ENCODE measurements at places on chromosomes 12 and 14. TPM values are rescaled to one million over a fixed set of nuclear protein-coding genes. Genes with fewer than 3 reads are reported as not detected.

- no peak for DNase-seq
These were observed 7.9 kb upstream of the KRT2 start for GRCh38 chr12:52659951-52660350.

DNA sequence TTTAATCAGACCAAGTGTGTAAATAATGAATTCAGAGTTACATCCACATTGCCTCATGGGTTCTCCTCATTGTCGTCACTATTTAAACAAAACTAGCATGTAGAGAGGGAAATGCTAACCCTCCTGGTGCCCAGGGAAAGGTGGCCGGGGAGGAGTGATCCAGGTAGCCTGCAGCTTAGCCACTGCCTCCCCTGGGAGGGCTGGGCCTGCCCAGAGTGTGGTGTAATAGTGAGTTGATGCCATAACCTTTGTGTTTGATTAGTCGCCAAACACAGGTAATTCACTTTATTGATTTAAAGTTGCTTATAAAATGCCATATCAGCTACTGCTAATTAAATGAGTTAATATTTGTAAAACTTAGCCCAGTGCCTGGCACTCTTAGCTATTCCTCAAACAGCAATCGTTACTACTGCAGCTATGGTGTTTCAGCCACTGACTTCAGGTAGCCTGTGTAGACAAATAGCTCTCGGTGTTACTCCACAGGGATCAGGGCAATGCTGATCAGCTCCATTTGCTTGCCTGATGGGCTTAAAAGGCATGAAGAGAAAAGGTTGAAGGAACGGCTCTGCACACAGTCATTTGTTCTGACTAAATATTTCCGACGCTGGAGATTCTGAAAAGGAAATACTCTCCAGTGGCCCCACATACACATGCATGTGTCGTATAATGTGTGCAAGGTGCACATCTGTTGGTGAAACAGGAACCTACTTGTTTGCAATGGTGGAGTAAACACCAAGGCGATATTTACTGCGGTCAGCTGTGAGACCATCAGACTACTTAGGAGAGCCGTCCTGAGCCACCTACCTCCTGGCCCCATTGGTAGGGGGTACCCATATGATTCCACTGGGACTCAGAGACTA is 45.7 kb upstream of the PRMT8 start:
- no peak for DNase-seq

GRCh38 chr12:88580051-88580871 is at the start of gene KITLG:
Gene KITLG, minus strand, starts transcription at chr12:88580471. Its CDS starts 193 bp downstream, at chr12:88580278.
- peak; percentile 16 for DNase-seq

- no peak for DNase-seq
These were observed 7.3 kb downstream of the ANKLE2 start for GRCh38 chr12:132754160-132754932.

- no peak for DNase-seq
These were observed 37.1 kb downstream of the ZC3H14 start for GRCh38 chr14:88599761-88600439.

GRCh38 chr12:94020335-94020734 is 128.0 kb upstream of the PLXNC1 start:
- DNase-seq: no peak

Gene PTGER2
- 59.3 TPM for polyA plus RNA-seq

Gene MDP1
- 37.5 TPM for polyA plus RNA-seq

Gene GDF3
- not detected for polyA plus RNA-seq

DNA sequence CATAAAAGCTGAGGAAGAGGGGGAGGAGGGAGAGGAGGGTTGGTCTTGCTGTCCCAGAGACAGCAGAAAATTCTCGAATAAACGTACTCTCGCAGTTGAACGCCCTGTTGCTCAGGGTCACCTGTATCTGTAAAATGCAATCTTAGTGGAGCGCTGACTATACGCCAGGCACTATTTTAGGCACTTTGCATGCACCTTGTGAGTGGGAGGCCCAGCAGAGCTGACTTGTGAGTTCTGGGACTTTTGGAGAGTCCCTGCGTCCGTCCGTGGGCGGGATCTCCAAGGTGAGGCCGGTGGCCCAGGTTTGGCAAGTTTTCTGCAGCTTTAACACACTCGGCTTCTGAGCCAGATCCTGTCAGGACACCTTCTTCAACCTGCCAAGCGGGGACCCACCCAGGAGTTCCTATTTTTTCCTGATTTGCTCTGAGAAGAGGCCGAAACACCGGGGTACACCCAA is 32.5 kb upstream of the PLEKHG6 start:
- DNase-seq: no peak

GRCh38 chr14:102192840-102193502 is 53.3 kb downstream of the WDR20 start:
- DNase-seq: no peak

DNA sequence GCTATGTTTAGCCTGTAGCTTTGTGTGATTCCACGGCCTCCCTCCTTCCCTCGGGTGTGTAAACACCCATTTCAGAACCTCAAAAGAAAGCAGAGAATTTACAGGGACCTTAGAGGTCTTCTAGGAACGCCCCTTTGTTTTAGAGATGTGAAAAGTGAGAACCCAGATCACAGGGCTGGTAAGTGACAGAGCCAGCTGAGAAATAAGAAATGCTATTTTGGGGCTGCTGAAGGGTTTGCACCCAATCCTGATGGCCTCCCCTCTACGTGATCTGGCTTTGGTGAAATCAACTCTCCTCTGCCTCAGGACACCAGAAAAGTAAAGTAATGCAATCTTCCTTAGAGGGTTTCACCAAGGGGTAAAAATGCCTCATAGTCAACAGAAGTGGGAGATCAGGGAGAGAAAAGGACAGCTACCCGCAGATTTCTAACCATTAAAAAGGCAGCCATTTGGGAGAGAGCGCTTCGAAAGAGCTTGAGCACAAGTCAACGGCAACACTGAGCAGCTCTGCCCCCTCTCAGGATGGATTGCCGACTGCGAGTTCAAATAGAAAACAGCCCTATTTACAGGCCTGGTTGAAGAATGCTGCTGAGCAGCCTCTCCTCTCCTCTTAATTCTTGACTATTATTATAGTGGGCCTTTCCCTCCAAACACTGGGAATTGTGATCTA is 78.5 kb upstream of the RASSF3 start:
- no peak for DNase-seq

DNA sequence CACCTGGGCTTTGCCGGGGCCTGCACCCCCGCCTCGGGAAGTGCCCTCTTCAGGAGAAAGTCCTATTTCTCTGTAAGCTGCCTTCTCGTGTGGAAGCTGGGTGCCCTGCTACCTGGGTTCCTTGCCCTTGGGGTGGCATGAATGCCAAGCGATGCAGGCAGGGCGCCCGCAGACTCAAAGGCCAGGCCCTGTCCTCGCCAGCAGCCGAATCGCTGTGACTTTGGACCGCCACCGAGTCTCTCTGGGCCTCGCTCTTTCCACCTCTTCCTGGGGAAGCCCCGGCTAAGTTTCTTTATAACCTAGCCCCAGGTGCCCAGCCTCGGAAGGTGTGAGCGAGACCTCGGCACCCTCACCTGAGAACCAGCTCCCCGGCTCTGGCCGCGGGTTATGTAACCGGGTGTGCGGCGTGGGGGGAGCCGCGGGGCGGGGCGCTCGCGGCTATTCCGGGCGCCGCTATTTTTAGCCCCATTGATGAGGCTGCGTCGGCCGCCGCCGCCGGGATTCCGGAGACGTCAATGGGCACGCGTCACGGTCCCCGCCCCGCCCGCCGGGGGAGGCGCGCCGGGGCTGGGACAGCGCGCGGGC is 14.6 kb upstream of the NR4A1 start:
- peak; percentile 80 for DNase-seq

DNA sequence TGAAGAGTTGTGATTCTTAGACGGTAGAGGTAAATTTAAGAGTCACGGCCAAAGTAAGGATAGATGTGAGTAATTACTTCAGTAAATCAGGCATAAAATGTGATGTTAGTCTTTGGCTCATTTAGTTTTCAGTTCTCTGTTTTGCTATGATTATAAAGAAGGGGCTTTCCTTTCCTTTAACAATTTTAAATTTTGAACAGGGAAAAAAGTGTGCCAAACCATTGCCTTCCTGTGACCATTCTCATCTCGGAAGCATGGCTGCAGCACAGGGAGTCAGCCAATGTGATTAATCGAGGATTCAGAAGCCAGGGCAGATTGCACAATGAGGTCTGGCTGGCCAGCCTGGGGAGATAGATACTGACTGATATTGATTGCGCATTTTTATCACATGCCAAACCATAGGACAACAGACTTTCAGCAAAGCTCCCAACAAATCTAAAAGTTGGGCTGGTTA is 480.2 kb upstream of the PRICKLE1 start:
- no peak for DNase-seq
